ENCODE measurements at places on chromosomes 16 and 17. TPM values are rescaled to one million over a fixed set of nuclear protein-coding genes. Genes with fewer than 3 reads are reported as not detected.

SLC38A8 gene
- not detected for total RNA-seq

DNA sequence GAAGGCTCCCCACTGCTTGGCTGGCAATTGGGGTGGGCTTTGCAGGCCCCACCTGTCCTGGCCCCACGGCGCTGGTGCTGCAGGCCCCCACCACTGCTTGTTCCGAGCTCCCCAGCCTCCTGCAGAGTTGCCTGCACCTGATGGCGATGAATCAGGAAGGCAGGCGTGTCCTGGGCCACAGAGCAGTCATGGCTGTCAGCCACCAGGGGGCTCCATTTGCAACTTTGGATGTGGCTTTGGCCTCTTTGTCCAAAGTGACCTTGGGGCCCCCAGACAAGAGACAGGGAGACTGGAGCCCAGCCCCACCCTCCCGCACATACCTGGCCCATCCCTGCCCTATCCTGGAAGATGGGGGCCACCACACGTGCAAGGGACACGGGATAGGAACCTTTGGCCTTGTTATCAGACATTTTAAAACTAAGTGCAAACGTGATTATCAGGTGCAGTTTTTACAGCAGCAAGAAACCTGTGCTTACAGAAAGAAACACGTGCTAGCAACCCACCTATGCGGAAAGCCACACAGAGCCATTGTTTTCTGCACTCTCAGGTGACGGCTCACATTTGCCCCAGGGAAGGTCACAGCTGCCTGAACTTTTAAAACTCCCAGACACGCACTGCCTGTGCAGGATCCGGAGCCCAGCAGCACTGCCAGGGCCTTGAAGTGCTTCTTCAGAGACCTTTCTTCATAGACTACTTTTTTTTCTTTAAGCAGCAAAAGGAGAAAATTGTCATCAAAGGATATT is at the start of gene DNASE1:
Gene DNASE1 (plus strand): TSS at position 443 of the 743 bp plus-strand sequence. CDS start 683 bp downstream, outside the sequence.
- no peak for DNase-seq

- DNase-seq, result no peak
These were observed 53.7 kb upstream of the LGALS9 start for GRCh38 chr17:27577121-27577761.

UBTF gene
- total RNA-seq, result 108 TPM

RNF112 gene
- 20.7 TPM for total RNA-seq

DNA sequence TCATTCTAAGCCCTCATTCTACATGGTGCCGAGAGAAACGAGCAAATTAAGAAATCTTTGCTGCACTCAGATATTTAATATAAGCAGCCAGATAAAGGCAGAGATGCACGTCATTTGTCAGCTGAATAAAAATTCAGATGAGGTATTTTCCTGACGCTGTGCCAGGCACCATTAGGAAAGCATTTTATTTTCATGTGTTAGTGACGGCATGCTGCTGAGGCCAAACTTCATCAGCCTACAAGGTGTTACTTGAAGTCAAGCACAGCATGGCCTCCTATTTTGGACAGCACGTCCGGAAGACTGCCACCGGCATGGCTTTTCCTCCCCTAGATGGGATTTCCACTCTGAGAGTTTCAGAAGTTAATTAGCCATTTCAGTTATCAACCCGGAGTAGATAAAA is 70.3 kb downstream of the IRX3 start:
- no peak for DNase-seq

DNA sequence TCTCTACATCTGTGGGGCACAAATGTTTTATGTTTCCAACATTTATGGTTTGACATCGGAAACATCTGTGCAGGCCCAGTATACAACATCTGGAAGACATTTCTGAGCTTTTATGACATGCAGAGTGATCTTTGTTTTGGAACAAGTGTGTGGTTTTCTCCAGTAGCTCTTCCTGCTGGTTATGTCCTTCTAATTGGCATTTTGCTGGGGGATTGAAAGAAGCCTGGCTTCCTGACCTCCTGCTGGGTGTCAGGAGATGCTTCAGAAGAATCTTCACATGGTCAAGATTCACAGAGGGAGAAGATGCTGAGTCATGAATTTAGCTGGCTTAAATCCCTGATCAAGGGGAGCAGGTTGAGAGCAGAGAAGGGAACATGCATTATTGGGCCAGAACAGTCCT is 279.5 kb upstream of the MYOCD start:
- no peak for DNase-seq

- no peak for DNase-seq
These were observed 16.6 kb downstream of the TUBD1 start for GRCh38 chr17:59876107-59876506.

DNA sequence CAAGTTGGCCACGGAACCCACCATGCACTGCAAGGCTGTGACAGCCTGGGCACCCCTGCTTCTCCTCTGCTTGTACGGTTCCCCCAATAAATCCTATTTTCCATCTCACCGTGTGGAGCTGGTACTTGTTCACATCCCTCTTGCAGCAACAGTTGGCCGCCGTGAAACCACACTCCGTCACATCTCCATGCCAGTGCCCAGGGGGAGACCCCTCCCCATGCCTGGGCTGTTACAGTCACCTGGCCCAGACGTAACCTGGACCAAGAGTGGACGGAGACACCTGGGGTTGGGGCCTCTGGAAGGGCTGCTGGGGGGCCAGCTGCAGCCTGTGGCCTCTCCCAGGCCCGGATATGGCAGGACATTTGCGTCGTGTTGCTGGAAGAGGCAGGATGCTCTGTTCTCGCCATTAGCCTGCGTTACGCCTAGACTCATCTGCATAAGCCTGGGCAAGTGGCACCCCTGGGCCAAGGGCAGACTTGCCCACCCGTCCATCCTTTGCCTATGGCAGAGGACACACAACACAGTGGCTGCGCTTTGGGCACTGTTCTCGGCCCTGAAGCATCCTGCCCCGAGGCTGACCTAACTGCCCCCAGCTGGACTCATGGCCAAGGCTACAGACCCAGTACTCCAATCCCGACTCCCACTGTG is 14.2 kb upstream of the KREMEN2 start:
- DNase-seq, result no peak

WNT9B gene
- total RNA-seq, result 1.1 TPM

BAHCC1 gene
- total RNA-seq, result 23.7 TPM

GRCh38 chr16:66222756-66223155 is 143.7 kb upstream of the CDH5 start:
- DNase-seq, result no peak

SOX15 gene
- total RNA-seq, result 8.0 TPM

Measured in ureter (tissue), 1 donor.